EH (cell line): ENCODE measurements at places on chromosomes 1 and 21.

GRCh38 chr1:192401825-192402224, 85.0 kb downstream of the RGS21 start:
- peak; percentile 23 for DNase-seq

DNA sequence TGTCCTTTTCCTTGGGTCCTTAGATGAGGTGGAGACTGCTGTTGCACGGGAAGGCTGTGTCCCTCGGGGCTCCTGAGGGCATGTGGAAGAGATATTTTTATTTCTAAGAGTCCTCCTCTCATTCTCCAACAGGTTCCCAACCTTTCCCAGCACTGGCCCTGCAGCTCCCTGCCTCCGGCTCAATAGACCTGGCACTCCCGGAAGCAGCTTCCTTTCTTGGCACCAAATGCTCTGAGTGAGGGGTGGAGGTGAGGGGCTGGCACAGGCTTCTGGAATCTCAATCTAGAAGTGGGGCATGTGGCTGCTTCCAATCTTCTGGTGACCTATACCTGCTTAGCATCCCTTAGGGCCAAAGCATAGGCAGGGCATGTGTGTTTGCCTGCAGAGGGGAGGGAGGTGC, 4.5 kb downstream of the ETV3L start:
- DNase-seq = no peak

GRCh38 chr1:154749078-154749760, 120.9 kb downstream of the KCNN3 start:
- peak; percentile 54 for DNase-seq

- no peak for DNase-seq
Measured at GRCh38 chr1:165844114-165844798, 16.8 kb downstream of the UCK2 start.
